ENCODE measurements at places on chromosomes 3 and 15.

DNA sequence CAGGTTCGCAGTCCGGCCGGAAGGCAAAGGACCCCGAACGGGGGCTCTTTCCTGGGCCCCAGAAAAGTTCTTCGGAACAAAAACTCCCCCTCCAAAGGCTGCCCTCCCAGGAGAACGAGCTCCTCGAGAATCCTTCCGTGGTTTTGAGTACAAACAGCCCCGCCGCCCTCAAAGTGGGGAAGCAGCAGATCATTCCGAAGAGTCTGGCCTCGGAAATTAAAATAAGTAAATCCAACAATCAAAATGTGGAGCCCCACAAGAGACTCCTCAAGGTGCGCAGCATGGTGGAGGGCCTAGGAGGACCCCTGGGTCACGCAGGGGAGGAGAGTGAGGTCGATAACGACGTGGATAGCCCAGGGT, 1.3 kb downstream of the ARHGEF26 start:
- DNase-seq, result no peak

DNA sequence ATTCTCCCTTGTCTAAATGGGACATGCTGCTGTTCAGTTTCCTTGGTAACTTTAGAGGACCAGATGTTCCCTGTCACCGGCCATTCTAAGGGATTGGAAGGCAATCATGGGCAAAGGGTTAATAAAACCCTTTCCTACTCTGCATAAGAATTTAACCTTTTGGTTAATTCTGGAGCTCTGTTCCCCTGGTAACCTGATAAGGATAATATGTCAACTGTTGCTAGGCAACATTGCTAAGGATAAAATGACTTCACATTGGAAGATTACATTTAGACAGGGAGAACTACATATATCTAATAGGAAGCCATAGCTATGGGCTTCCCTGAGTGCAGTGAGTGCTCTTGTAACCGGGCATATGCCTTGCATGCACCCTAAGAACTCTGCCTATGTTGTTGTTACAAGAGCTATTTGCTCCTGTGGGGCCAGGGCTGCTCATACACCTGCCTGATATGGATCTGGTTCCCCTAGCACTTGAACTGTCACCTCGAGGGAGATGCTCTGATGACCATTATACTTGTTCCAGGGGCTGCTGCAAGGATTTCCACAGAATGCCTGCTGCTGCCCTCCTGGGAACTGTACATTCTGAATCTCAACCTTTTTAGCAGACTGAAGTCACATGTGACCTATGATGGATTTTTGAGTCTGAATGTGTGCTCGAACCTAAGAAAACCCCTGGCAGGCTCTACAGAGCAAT, 326.3 kb upstream of the PDZRN3 start:
- DNase-seq, result no peak

GRCh38 chr3:195697582-195698324, 23.0 kb upstream of the MUC20 start:
- peak; percentile 82 for DNase-seq

DNA sequence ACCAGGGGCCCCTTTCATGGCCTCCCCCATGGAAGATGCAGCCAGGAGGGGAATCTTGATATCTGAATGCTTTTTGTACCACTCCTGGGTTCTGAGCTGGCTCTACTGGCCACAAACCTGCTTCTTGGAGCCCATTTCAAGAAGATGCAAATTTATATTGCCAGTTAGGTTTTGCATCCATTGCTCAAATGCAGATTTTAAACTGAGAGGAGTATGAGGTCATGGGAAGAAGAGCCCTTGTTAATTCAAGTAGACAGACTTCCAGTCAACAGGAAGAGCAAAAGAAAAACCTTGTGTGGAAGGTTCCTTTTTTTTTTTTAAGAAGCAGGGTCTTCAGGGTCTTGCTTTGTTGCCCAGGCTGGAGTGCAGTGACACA, 133.5 kb downstream of the PDZRN3 start:
- no peak for DNase-seq

DNA sequence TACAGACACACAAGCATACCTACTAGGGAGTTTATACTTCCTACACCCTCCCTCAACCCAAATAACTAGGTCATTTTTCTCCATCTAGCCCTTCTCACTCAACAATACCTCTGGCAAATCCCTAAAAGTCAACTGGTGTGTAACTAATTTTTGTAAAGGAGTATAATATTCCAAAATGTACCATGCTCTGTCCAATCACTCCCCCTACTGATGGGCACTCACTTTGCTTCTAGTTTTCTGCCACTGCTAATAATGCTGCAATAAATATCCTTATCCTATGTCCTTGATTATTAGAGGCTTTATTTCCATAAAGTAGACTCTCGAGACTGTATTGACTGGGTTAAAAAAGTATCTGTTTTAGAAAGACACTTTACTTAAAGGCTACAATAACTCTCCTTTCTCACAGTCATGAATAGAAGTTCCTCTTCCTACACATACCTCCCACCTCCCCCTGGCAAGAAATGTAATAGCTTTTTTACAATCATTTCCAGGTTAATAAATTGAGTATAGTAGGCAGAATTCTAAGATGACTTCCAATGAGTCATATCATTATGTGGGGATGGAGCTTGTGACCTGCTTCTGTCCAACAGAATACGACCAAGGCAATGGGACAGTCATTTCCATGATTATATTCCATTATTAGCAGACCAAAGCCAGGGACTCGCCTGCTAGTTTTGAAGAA, 30.0 kb downstream of the SHQ1 start:
- DNase-seq, result peak; percentile 26
